Ascending aorta (tissue), 2 donors: ENCODE measurements at places on chromosomes 11 and 22.

DNA sequence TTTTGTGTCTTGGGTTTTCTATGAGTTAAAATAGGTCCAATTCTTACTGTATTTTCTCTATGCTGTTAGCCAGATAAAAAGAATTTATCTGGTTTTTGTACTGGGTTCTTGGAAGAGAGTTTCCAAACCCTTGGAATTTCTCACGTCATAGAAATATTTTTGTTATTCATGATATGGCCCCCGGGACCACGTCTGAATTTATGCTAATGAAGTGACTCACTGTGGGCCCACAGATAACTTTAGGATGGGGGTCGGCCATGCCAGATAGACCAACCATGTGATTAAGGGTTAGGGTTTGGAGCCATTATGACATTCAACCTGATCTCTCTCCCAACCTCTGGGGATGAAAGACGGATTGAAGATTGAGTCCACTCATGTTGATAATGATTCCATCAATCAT, 35.6 kb upstream of the DDI1 start:
- DNase-seq = no peak

DNA sequence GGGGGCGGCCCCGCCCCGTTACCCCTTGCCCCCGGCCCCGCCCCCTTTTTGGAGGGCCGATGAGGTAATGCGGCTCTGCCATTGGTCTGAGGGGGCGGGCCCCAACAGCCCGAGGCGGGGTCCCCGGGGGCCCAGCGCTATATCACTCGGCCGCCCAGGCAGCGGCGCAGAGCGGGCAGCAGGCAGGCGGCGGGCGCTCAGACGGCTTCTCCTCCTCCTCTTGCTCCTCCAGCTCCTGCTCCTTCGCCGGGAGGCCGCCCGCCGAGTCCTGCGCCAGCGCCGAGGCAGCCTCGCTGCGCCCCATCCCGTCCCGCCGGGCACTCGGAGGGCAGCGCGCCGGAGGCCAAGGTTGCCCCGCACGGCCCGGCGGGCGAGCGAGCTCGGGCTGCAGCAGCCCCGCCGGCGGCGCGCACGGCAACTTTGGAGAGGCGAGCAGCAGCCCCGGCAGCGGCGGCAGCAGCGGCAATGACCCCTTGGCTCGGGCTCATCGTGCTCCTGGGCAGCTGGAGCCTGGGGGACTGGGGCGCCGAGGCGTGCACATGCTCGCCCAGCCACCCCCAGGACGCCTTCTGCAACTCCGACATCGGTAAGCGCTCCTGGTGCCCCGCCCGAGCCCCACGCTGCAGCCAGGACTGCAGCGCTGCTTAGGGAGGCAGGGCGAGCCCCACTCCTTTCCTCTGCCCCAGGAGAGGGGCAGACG, at the start of gene TIMP3:
Gene TIMP3 (plus strand): TSS at position 169 of the 700 bp plus-strand sequence. CDS start 297 bp downstream, at position 466.
- DNase-seq = peak; percentile 50

DNA sequence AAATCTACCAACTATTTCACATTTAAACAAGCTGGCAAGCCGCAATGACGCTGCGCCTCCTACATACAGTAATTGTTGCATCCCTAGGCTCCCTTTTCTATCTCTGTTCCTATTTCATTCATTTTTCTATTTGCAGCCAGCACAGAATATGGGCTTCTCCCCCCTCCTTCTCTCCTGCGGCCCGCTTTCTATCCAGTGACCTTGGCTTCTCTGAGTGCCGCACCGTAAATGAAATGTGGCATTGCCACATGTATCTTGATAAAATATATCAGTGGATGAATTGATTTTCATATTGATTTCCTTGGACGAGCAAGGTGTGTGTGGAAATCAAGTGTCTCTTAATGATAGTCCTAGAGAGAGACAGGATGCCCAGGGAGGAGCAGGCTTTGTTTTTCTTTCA, 70.2 kb downstream of the ZBTB16 start:
- no peak for DNase-seq

DNA sequence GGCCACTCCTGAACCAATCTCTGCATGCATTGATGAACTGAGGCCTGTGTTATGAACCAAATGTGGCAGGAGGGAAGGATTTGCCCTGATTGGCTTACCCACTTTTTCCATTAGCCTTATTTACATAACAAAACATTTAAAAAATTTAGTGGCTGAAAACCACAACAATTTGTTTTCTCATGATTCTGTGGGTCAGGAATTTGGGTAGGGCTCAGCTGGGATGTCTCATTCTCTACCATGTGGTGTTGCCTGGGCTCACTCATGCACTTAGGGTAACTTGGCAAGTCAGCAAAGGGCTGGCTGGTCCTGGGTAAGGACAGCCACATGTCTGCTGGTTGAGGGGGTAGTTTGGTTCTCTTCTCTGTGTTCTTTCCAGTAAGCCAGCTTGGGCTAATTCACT, 35.1 kb upstream of the CYP2R1 start:
- no peak for DNase-seq

DNA sequence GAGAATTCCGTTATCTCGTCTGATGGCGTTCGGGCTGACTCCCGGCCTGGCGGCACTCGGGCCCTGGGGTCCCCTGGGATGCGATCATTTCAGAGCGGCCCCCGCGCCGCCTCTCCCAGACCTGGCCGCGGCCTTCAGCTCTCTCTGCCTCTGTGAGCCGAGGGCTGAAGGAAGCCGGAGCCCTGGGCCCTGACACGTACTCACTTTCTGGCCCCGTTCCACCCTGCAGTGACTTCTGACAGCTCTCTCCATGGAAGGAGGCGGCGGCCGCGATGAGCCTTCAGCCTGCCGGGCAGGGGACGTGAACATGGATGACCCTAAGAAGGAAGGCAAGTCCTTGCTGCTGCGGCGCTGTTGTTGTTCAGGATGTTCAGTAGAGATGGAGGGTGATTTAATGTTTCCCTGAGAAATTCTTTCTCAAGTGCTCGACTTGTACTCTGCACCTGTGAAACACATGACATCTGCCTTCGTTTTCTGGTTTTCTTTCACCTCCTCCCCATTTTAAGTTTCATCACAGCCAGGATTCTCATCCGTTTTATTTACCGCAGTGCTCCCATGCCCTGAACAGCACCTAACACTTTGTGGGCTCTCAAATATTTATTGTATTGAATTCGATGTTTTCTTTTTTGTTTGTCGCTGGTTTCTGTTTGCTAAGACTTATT, 612 bp downstream of the GTSE1 start:
- no peak for DNase-seq

DNA sequence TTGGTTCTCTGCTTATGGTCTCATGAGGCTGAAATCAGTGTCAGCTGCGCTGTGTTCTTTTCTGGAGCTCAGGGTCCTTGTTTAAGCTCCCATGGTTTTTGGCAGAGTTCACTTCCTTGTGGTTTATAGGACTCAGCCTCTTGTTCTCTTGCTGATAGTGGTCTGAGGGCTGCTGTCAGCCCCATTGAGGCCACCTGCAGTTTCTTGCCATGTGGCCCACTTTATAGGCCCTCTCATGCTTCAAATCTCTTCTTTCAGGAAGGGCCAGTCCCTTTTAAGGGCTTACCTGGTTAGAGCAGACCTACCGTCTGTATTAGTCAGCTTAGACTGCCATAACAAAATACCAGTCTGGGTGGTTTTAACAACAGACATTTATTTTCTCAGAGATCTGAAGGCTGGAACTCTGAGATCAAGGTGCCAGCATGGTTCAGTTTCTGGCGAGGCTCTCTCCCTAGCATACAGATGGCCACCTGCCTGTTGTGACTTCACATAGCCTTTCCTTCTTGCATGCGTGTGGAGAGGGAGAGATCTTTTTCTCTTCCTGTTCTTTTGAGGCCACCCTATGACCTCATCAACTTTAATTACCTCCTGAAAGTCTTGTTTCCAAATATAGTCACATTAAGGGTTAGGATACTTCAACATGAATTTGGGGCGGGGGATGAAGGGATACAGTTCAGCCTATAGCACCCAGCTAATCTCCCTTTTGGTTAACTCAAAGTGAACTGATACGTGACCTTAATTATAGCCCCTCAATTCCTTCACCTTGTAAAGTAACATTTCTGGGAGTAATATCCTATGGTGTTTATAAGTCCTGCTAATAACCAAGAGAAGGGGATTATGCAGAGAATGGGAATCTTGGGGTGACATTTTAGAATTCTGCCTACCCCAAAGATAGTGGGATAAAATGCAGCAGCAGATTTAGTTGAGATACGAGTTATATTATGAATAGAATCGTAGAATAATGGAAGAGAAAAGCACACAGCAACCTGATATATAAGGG, 131.8 kb downstream of the UVRAG start:
- DNase-seq = no peak

DNA sequence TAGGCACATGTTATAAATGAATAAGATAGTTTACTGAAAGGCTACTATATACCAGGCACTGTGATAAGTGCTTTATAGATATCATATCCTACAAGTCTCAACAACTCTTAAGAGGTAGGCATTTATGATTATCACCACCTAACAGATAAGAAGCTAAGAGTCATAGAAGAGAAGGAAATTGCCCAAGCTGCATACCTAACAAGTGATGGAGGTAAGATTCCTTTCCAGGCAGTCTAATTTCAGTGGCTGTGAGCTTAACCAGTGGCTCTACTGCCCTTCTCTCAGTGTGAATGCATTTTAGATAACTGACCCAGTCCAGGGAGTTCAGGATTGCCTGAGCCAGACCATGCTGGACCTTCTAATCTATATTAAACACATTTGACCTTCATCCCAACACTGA, 39.2 kb downstream of the HEPHL1 start:
- DNase-seq = no peak

GRCh38 chr11:10872097-10872496, 14.2 kb upstream of the ZBED5 start:
- DNase-seq = no peak
